ENCODE measurements at places on chromosomes 16 and 17. TPM values are rescaled to one million over a fixed set of nuclear protein-coding genes. Genes with fewer than 3 reads are reported as not detected.

GRCh38 chr17:81713556-81714411, 1.7 kb downstream of the SLC25A10 start:
- DNase-seq, result no peak

The SOST gene
- total RNA-seq, result not detected

GRCh38 chr16:23579371-23579770, 16.7 kb downstream of the NDUFAB1 start:
- no peak for DNase-seq

- no peak for DNase-seq
Measured at GRCh38 chr17:28467456-28468025, 5.9 kb upstream of the SLC13A2 start.

DNA sequence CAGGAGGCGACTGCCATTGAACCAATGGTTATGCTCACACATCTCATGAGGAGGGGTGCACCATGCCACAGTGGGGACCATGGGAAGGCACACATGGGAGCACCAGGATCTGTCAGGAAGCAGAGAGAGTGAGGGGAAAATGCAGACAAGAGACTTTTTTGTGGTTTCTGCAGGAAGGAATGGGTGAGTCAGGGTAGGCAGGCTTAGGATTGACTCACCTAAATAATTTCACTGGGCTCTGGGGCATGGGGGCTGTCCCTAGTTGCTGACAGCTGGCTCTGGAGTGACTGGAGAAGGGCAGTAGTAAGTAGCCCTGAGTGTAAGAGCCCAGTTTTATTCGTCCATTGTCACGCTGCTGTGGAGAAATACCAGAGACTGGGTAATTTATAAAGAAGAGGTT, 202.4 kb downstream of the AXIN2 start:
- no peak for DNase-seq

- no peak for DNase-seq
Measured at GRCh38 chr16:75443298-75443697, 10.0 kb upstream of the CFDP1 start.

GRCh38 chr16:53083119-53083518, 28.3 kb downstream of the CHD9 start:
- no peak for DNase-seq

- DNase-seq, result no peak
Measured at GRCh38 chr16:2243031-2243528, 6.8 kb downstream of the DNASE1L2 start.

GRCh38 chr17:81252987-81253329, 13.8 kb downstream of the NDUFAF8 start:
- no peak for DNase-seq

The FBXW10 gene
- not detected for total RNA-seq

DNA sequence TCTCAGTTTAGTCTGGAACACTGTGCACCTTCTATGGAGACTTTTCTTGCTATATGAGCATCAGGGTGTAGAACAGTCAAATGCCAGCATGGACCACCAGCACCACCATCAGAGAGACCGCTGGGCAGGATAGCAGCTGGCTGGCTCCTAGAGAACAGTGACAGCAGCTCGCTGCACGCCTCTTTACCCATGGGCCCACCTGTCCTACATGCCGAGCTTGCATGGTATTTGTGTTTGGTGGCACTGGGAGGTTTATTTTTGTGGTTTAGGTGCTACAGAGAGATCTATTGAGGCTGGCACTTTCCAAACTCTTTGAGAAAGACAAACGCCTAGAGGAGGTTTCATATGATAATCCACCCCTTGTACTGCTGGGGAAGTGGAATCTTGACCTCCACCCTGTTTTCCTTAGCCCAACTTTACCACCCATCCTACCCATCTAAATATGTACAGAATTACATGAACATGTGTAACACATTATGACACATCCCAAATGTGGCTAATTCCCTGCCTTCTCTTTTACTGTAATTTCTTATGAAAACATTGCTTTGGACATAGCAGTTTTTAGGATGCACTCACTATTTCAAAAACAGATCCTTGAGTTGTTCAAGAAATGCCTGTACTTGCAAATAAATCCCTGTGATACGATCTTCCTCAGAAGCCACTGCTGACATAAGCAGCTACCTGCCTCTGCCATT, 46.3 kb downstream of the COG7 start:
- no peak for DNase-seq

DNA sequence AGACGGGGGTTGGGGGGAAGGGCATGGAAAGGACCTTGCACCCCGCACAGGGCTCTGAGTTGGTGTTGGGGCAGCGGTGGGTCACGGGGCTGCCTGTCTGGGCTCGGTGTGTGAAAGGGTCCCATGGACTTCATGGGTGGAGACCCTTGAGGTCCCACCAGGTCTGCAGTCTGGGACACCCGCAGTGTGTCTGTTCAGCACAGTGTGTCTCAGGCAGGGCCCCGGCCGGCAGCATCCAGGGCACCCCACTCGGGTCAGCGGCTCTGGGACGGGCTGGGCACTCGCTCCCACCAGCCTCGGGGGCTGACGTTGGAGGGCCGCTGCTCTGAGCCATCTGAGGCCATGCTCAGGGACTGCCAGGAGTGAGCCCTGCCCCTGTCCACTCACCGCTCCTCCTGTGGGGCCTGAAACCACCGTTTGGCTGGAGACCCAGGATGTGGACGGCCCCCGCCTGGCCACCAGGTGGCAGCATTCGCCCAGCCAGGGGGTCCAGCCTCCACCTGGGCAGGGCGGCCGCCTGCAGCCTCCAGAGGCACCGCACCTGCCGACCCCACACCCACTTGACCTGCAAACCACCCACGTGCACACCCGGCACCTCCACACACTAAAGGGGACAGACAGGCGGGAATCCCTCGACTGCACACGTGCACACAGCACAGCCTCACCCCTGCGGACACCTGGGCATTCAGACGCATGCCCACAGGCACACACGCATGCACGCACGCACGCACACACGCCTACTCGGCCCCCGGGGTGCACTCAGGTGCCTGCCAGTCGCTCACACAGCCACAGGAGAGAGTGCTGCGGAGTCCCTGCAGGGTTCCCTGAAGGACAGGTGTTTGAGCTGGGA, 10.1 kb upstream of the ZFPM1 start:
- no peak for DNase-seq

DNA sequence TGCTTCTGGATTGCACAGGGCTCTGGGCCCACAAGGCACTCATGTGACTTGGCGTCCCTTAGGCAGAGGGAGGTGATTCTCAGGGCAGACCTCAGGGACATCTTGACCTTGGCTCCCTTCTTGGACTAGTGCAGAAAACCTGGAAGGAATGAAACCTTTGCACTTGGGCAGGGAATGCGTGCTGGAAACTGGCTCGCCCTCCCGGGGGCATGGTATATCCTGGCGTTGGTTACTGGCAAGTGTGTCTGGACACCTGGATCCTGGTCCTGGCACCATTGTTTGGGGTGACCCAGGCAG, 63.5 kb upstream of the LGALS9 start:
- DNase-seq, result no peak

The CCT6B gene
- 5.3 TPM for total RNA-seq

- DNase-seq, result no peak
Measured at GRCh38 chr16:47461598-47462266, 601 bp downstream of the PHKB start.

GRCh38 chr17:74745548-74746177, 2.8 kb upstream of the NHERF1 start:
- DNase-seq, result no peak

- no peak for DNase-seq
Measured at GRCh38 chr17:76293106-76293505, 15.0 kb downstream of the QRICH2 start.

GRCh38 chr16:89402962-89403361, 87.4 kb downstream of the ANKRD11 start:
- no peak for DNase-seq

GRCh38 chr16:30602616-30603277, 7.4 kb downstream of the ZNF689 start:
- DNase-seq, result no peak

GRCh38 chr16:58366247-58367031, 25.8 kb upstream of the GINS3 start:
- no peak for DNase-seq

DNA sequence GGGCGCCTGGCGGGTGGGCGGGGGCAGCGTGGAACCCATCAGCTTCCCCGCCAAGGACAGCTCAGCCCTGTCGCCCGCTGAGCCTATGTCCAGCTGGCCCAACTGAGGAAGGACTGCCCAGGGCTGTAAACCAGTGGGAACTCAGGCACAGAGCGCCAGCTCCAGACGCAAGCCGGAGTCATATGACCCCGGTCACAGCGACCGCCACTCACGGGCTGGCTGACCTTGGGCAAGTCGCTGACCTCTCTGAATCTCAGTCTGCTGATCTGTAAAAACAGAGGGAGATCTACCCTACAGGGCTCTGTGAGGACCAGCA, 170.0 kb downstream of the C16orf78 start:
- no peak for DNase-seq

The AOC2 gene
- 1.7 TPM for total RNA-seq

GRCh38 chr16:14455573-14455972, 174.5 kb downstream of the PARN start:
- DNase-seq, result no peak

The EFCAB13 gene
- 12.9 TPM for total RNA-seq

The MVP gene
- total RNA-seq, result 101 TPM

DNA sequence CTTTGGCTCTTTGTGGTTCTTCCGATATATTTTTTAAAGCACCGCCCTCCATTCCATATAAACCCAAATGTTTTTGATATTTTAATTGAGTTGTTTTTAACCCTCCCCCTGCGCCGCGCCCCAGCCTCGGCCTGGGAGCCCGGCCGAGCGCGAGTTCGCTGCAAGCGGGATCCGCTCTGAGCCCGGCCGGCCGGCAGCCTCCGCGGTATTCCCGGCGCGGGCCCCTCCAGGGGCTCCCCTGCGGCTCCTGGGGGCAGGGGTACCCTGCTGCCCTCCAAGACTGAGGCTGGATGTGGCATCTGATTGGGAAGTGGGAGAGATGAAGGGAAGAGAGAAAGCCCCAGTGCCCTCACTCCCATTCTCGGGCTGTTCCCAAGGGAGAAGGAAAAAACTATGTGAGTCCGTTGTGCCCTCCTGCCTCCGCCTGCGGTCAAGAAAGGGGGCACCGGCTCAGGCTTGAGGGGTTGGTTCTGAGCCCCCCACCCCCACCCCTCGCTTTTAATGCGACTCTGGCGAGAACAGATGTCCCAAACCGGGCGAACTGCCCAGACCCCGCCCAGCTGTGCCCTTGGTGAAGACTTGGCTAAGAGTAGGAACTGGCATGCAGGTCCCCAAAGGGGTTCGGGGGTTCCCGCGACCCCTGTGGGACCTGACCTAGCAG, 8.6 kb downstream of the NEUROD2 start:
- no peak for DNase-seq

DNA sequence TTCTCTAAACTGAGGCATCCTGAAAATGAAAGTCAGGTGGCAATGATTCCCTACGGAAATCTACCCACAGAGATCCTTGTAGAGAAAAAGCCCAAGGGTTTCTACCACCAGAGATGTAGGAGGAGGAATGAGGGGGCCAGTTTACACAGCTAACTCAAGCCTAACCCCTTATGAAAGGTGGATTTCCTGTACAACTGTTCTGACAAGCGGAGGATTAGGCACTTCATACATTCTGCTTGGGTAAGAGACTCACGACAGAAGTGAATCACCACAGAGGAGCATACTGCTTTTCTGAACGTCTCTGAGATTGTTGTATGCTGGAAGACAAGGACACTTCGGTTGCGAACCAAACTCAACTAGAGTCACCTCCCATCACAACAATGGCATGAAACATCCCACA, 72.7 kb downstream of the SMG6 start:
- DNase-seq, result no peak

The XYLT1 gene
- 37.4 TPM for total RNA-seq

DNA sequence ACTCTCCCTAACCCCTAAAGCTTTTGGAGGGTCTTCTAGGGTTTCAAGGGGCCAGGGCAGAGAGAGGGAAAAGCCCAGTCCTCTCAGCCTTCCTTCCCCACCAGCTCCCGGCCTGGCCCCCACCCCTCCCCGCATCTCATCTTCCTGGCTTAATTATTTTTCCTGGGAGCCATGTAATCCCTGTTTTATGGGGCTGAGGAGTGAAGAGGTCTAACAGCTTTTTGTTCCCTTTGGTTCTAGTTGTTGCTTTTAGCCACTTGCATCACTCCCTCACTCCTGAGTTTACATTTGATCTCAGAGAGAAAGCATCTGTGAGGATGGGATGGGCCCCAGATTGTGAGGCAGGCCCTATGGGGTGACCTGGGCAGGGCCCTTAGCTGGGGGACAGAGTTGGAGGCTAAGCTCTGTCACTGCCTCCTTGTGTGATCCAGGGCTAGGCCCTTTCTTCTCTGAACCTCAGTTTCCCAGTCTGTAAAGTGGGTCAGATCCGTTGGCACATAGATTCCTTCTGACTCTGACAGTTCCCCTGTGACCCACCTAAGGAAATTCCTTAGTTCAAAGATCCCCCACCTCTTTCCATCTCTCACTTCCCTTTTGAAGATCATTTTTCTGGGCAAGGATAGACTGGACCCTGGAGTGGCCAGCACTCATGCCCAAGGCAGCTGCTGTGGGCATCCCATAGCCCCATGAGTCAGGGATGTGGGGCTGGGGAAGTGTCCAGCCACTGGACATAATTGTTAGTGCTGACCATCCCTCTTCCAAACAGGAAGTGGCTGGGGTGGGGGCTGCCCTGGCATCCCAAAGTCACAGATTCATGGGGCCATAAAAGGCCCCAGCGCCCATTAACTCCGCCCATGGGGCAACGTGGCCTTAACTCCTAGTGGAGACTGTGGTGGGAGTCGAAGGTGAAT, 20.1 kb downstream of the UNC119 start:
- DNase-seq, result no peak

- no peak for DNase-seq
Measured at GRCh38 chr17:65220732-65221131, 83.6 kb downstream of the RGS9 start.

The ARHGAP44 gene
- total RNA-seq, result 4.6 TPM

GRCh38 chr16:9090101-9090959, 1.1 kb upstream of the HAPSTR1 start:
- DNase-seq, result no peak

The RECQL5 gene
- 10.0 TPM for total RNA-seq

- no peak for DNase-seq
Measured at GRCh38 chr16:442976-443375, 17.5 kb downstream of the RAB11FIP3 start.

The UBFD1 gene
- 39.1 TPM for total RNA-seq

GRCh38 chr16:83137894-83138293, 511.1 kb downstream of the CDH13 start:
- DNase-seq, result no peak

The TERB1 gene
- not detected for total RNA-seq
